Hepatic stellate cell (primary cell): ENCODE measurements at places on chromosomes 11 and 22.

DNA sequence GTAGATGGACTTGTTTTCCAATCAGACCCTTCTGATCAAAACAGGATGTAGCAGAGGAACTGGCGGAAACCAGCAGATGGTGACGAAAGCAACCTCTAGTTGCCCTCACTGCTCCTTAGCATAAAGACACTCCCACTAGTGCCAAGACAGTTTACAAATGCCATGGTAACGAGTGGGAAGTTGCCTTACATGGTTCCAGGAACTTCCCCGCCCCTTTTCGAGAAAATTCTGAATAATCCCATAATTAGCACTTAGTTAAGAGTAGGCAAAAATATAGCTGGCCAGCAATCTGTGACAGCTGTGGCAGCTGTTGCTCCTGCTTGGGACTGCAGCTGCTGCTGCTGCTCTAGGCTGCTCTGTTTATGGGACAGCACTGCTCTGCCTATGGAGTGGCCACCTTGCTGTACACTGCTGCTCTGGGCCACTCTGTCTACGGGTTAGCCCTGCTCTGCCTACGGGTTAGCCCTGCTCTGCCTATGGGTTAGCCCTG lies 33.4 kb upstream of the SORL1 start:
- no peak for DNase-seq

DNA sequence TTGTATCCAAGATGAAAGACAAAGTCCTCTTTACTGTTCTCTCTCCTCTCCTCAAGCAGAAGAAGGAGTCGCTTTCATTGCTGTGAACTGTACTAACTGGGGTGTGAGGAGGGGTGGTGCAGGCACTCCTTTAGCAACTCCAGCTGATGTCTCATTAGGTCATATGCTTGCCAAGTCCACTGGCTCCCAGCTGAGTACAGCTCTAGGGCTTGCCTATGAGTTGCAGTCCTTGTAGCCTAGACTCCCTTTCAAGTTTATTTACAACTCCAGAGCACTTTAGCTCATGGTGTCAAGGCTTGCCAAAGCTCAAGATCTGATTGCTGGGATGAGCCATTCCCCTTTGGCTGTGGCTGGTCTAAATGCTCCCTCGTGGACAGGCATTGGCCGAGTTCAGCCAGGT lies 55.1 kb upstream of the PDGFD start:
- DNase-seq, result no peak

GRCh38 chr11:61529537-61530225 lies 21.1 kb downstream of the LRRC10B start:
- DNase-seq, result no peak

- no peak for DNase-seq
Measured at GRCh38 chr11:123742031-123742723, 717 bp upstream of the ZNF202 start.
